Activated CD8-positive, alpha-beta T cell treated with anti-CD3 and anti-CD28 coated beads for 36 hours (primary cell): ENCODE measurements at places on chromosomes 6 and 20. TPM values are rescaled to one million over a fixed set of nuclear protein-coding genes. Genes with fewer than 3 reads are reported as not detected.

- no peak for DNase-seq
Observed at GRCh38 chr20:11445161-11445560, 472.5 kb upstream of the BTBD3 start.

- DNase-seq: no peak
Observed at GRCh38 chr6:3776881-3777507, 25.5 kb upstream of the PXDC1 start.

- DNase-seq: peak; percentile 38
Observed at GRCh38 chr6:14910692-14911547, 334.9 kb upstream of the JARID2 start.

- no peak for DNase-seq
Observed at GRCh38 chr6:140641412-140641811, 1267.0 kb upstream of the CITED2 start.

DNA sequence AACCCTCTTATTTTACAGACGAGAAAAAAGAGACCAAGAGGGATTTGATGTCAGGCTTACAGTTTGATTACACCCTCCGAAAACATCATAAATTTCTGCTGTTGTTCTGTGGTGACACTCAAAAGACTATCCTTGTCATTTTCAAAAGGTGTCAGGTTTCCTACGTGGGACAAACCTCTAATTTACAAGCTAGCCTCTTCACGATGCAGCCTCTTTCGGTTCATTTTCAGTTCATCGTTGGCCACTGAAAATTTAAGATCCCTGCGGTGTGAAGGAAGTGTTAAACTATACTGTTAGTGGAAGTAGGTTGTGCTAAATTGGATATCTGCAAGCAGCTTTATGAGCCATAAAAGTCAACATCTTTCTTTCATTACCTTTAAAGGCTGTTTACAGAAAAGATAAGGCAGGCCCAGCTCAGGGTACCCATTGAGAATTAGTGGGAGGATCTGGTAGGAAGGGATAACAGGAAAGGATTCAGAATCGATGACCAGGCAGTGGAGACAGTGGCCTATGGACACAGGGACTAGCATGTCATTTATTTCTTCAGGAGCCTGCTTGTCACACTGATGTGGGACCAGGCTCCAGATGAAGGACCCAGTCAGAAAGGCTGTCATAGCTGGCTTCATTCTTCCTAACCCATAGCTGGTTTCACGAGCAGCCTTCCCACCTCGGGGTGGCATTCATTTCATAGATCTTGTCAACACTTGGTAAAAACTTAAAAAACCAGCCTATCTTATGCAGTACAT is 329.1 kb upstream of the SOX4 start:
- DNase-seq: no peak

DNA sequence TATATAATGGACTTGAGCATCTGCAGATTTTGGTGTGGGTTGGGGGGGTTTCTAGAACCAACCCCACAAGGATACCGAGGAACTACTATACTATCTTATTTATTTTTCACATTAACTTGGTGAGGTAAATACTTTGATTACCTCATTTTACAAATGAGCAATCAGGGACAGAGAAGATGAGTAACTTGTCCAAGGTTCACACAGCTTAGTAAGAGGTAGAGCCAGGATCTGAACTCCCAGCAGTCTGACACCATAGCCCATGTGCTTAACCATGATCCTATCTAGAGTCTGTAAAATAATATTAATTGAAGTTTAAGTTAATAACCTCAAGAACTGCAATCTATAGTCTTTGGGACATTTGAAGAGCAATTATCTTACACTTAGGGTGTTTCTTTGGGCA is 28.6 kb downstream of the DHX35 start:
- DNase-seq: no peak

DNA sequence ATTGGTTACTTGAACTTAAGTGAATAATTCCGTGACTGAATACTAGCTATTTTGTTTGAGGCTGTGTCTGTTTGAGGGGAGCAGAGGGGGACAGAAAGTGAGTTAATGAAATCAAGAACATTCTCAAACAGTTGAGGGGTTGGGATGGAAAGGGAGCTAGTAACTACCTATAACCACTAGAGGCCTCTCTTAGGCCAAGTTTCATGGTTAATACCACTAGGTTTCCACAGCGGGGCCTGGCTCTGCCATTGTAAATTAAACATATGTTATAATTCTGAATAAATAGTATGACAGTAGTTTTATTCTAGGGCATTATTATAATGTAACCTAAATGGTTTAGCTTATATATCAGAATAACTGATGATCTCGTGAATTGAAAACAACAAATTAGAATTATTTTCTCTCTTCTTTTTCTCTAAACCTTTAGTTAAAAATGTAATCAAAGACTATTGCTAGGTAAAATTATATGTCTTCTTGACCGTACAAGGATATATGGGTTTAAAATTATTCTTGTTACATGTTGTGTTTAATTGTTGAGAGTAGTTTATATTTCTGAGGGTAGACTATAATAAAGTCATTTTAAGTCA is 108.1 kb downstream of the BCKDHB start:
- peak; percentile 41 for DNase-seq

- DNase-seq: no peak
Observed at GRCh38 chr20:16222859-16223411, 350.3 kb downstream of the KIF16B start.

DNA sequence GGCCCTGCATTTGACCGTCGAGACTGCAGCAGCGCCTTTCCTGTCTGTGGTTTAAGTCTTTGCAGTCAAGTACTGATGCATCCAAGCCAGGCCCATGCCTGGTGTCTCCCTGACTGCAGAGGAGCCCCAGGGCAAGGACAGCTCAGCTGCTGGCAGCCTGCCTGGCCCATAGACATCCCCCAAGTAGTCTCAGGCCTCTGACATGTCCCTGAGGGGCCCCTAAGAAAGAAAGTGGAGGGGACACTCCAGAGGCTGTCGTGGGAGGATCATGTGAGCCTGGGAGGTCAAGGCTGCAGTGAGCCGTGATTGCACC is 18.0 kb downstream of the HRH3 start:
- no peak for DNase-seq

DNA sequence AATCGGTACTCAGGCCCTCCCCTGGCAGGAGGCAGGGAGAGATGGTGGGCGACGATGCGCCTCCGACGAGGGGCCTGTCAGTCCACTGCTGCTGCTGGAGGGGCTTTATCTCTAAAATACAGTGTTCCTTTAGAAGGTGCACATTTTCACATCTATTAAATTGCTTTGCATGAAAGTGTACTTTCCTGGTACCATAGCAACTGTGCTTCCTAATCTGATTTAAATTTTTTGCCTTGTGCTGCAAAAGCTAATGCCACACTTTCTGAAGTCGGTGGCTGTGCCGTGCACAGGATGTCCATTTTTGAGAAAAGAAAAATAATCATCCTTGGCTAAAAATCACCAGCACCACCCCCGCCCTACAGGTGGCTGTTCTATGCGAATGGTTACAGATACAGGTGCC is 262.0 kb upstream of the CDH4 start:
- no peak for DNase-seq

GRCh38 chr20:55004044-55004443 is 528.7 kb downstream of the DOK5 start:
- no peak for DNase-seq

GRCh38 chr20:7758406-7758805 is 181.9 kb downstream of the HAO1 start:
- no peak for DNase-seq

GRCh38 chr6:114304304-114304887 is 38.4 kb downstream of the HS3ST5 start:
- DNase-seq: no peak

DNA sequence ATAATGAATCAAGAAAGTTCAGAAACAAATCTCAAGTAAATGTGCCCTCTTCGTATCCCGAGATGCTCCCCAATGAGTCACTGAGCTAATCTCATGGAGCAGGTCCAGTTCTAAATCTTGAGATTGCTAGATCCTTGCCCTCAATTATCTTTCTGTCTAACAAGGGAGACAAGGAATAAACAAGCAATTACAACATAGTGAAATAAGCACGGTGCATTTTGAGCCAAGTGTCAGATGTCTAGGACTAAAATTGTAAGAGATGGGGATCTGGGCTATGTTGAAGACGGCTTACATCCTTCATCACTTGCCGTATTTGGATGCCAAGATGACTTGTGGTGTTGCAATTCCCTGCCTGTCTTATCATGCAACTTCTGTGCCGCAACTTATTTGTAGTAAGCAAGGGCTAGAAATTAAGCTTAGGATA is 56.5 kb upstream of the ADGRF1 start:
- no peak for DNase-seq

GRCh38 chr20:60955706-60956105 is 296.4 kb upstream of the CDH4 start:
- no peak for DNase-seq

- peak; percentile 56 for DNase-seq
Observed at GRCh38 chr20:44070139-44070900, 116.7 kb downstream of the JPH2 start.

- DNase-seq: no peak
Observed at GRCh38 chr6:56448046-56448445, 194.6 kb downstream of the DST start.

GRCh38 chr6:3725145-3726047 is 26.1 kb downstream of the PXDC1 start:
- no peak for DNase-seq

GRCh38 chr6:146546443-146547043 is 2.9 kb downstream of the RAB32 start:
- DNase-seq: no peak

DNA sequence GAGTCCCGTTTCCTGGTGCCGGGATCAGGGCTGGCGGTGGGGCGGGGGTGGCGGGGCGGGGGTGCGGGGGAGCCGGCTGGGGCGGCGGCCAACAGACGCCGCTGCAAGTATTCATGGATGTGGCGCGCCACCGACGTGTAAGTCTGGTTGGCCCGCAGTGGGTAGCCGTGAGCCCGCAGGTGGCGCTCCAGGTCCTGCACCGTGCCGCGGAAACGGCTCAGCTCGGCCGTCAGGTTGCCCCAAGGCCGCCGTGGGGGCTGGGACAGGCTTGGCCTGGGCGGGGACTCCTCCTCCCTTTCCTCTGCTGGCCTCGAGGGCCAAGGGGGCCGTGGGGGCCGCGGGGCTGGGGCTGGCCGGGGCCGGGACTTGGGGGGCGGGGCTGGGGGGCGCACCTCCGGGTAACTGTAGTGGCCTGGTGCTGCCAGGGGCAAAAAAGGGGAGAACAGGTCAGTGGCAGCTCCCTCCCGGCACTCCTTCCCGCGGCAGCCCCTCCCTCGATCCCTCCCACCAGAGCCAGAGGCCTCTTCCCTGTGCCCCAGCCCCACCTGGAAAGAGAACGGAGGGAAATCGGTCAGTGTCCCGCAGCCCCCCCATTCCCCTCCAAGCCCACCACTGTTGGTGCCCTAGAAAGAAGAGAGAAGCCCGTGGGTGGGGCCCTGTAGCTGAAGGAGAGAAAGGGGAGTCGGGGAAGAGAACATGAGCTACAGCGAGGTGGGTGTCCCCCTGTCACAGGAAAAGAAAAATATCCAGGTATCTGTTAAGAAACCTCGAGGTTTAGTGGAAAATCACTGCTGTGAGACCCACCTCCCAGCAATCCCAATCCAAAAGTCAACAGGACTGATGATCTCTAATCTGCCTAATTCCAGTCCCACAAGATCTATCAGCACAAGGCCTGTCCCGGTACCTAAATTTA is 21.3 kb downstream of the TNXB start:
- peak; percentile 88 for DNase-seq

DNA sequence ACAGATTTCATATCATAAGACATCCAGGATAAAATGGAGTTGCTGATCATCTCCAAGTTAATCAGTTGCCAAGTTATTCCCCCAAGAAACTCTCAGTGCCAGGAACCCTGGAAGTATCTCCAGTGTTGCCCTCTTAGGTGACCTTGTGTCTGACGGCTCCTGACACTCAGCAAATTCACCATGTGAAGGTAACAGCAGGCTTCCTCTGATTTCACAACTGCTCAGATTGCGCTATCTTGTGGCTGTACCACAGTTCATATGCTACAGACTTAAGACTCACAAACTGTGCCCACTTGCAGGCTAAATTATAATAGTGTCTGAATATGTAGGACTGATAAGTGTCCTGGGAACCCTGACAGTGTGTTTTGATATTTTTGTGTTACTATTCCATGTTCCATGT is 186.6 kb upstream of the OPRM1 start:
- no peak for DNase-seq

- no peak for DNase-seq
Observed at GRCh38 chr6:146433881-146434731, 109.5 kb upstream of the RAB32 start.

DNA sequence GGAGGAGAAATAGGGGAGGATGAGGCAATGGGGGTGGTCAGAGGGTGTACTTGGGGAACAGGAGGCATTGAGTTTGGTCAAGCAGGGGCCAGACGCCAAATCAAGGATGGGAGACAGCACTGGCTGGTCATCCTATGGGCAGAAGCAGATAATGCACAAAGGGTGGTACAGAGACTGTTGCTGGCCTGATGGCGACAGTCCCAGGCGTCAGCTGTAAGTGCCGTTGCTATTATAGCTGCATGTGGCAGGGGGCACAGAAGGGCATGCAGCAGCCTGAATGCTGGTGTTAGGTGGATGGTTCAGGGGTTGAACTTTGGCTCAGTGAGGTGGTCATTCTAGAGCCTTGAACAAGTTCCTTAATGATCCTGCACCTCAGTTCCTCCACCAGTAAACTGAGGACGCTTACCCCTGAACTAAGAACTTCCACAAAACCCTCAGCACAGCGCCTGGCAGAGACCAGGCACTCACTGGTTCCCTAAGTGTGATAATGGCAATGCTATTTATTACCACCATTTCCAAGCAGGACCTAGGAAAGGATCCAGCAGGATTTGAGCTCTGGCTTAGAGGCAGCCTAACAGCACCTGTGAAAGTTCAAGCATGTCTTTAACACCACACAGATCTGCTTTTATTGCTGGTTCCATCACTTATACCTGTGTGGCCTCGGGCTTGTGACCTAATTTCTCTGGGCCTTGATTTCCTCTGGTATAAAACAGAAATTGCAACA is 162.7 kb downstream of the INSM1 start:
- DNase-seq: no peak

GRCh38 chr6:134678436-134678889 is 271.4 kb downstream of the ALDH8A1 start:
- no peak for DNase-seq

ADTRP gene
- total RNA-seq: 21.9 TPM

HLA-G gene
- total RNA-seq: 3.0 TPM

TSPO2 gene
- not detected for total RNA-seq

CUL9 gene
- total RNA-seq: 43.1 TPM

RNF217 gene
- 0.09 TPM for total RNA-seq

TMEM74B gene
- total RNA-seq: 1.8 TPM

MCCD1 gene
- total RNA-seq: not detected
